Placental pericyte (primary cell): ENCODE measurements at places on chromosomes 6 and 20. TPM values are rescaled to one million over a fixed set of nuclear protein-coding genes. Genes with fewer than 3 reads are reported as not detected.

Gene CDKN1A
- total RNA-seq = 486 and 659 TPM in 2 replicates

Gene RALGAPB
- 40.9 and 49.0 TPM in 2 replicates for total RNA-seq

Gene PSMB1
- 265 and 297 TPM in 2 replicates for total RNA-seq

Gene DPPA5
- not detected in 2 replicates for total RNA-seq

Gene TJAP1
- 19.2 and 19.3 TPM in 2 replicates for total RNA-seq

Gene LRRC73
- 0.57 and 0.66 TPM in 2 replicates for total RNA-seq

Gene SYCP2L
- 0.22 TPM in 1 of 2 replicates, not detected in the other for total RNA-seq

Gene UBE2C
- 1.8 and 71.3 TPM in 2 replicates for total RNA-seq

Gene EYA2
- total RNA-seq = 0.22 and 0.57 TPM in 2 replicates

Gene TOX2
- 9.0 and 10.5 TPM in 2 replicates for total RNA-seq

Gene SLC12A5
- under 0.01 TPM in 1 of 2 replicates, not detected in the other for total RNA-seq

Gene CTAGE9
- total RNA-seq = not detected in 2 replicates

Gene BMP6
- 1.4 and 4.6 TPM in 2 replicates for total RNA-seq

Gene GPR6
- total RNA-seq = not detected in 2 replicates

Gene CYP39A1
- 0.22 and 6.3 TPM in 2 replicates for total RNA-seq

Gene ULBP1
- 0.66 and 0.86 TPM in 2 replicates for total RNA-seq

Gene BPIFA1
- not detected in 2 replicates for total RNA-seq

Gene POU5F1
- total RNA-seq = 0.29 TPM in 1 of 2 replicates, not detected in the other
